ENCODE measurements at places on chromosomes 11 and 22. TPM values are rescaled to one million over a fixed set of nuclear protein-coding genes. Genes with fewer than 3 reads are reported as not detected.

SAA1 gene
- total RNA-seq = 0.63 TPM

NAALAD2 gene
- not detected for total RNA-seq

TIMP3 gene
- 2.0 TPM for total RNA-seq

MUC6 gene
- not detected for total RNA-seq

TUB gene
- total RNA-seq = 5.2 TPM

LINC01488 gene
- total RNA-seq = not detected

KRTAP5-8 gene
- total RNA-seq = not detected

CCDC116 gene
- 0.06 TPM for total RNA-seq

MMP13 gene
- total RNA-seq = not detected

All from A549 treated with RU486 at 1 μM for 4 hours (cell line).